ENCODE measurements at places on chromosomes 4 and X.

DNA sequence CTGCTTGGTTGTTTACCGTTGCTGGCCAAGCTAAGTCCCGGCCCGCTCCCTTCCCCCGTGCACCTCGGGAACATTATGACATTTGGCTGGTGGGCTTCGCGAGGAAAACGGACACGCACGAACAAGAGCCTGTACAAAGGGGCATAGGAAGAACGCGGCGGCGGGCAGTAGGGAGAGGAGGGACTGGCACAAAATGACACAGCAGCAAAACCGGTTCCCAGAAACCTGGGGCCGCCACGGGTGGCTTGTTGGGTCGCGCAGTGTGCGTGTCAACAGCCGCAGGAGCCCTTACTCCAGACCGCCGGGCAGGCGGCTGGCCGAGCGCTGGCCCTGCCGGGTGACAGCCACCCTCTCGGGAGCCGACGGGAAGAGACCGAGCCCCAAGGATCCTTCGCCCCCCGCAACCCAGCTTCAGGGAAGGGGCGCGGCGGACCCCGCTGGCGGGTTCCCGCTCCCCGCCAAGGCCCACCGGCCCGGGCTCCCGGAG is 1.6 kb upstream of the LIN54 start:
- DNase-seq, result peak; percentile 2

DNA sequence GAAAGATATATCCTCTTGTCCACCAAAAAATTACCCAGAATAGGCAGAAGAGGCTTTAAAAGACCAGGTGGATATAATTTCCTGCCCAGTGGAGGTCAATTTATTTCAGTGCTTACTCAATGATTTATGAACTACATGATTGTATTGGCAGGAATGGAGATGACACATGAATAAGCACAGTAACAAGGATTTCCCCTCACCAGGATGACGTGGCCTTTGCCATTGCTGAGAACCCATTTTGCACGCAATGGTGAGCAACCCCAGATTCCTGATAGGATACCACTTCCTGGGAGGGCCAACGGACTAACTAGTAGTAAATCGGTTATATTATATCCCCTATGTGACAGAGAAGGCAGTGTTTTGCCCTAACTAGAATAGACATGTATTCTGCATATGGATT is 11.6 kb upstream of the TTC29 start:
- no peak for DNase-seq

DNA sequence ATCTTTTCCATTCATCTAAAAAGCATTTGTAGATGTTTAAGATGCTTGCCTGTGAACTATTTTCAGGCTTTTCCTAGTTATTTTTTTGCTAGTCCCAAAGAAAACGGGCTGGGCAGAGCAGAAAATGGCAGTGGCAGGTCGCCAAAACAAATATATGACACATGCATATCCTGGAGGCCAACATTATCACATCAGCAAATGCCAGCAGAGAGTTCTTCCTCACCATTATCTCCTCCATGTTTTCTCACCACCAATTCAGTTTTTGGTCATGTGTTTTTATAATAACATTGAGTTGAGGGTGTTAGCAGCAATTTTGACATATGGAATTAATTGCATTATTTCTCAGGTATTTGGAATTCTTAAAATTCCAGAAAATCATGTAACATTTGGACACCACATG is 97.9 kb upstream of the EOLA2 start:
- DNase-seq, result no peak

DNA sequence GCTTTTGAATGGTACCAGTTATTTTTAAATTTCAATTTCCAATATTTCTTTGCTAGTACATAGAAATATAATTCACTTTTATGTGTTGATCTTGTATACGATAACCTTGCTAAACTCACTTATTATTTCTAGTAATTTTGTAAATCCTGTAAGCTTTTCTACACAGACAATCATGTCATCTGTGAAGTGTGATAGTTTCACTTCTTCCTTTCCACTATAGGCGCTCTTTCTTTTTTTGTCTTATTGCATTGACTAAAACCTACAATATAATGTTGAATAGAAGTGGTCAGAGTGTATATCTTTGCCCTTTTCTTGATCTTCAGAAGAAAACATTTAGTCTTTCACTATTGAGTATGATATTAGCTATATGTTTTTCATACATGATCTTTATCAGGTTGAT is 76.6 kb downstream of the ZNF182 start:
- DNase-seq, result no peak

- no peak for DNase-seq
These were observed 58.7 kb downstream of the ZFYVE28 start for GRCh38 chr4:2359591-2360395.

DNA sequence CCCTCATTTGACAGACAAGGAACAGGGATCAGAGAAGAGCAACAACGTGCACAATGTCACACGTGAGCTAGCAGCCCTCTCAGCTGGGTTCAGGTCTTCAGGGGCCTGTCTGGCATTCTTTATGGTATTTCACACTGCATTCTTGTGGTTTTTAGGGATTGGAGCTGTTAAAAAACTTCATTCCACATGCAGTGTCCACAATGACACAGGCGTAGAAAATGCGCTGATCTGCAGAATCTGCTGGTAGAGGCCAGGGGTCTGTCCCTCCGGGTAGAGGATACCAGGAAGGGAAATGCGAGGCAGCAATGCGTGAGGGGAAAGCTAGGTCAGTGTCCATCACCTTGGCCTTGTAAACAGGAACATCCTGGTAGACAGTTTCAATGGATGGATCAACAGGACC is 36.6 kb downstream of the MAP7D3 start:
- no peak for DNase-seq

GRCh38 chrX:86016139-86016538 is 31.2 kb downstream of the CHM start:
- DNase-seq, result no peak

GRCh38 chr4:119099227-119099810 is 36.3 kb upstream of the MYOZ2 start:
- no peak for DNase-seq

- DNase-seq, result no peak
These were observed 16.5 kb downstream of the ADH6 start for GRCh38 chr4:99202536-99202935.

DNA sequence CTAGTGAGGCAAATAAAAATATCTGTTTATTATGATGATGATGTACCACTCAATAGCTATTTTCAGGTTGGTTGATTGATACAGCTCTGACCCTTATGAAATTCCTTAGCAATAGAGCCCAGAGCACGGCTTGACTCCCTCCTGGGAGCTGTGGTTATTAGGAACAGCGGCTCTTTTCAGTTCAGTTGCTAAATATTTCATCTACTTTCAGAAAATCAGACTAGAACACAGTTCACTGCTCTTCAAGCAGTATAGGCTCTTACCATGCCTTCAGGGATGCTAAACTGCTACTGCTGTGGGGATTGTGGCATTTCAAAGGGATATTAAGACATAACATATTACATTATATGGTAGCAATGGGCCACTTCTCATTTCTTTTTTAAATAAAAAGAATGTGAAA is 218.8 kb downstream of the SNCA start:
- DNase-seq, result no peak

GRCh38 chr4:88621763-88622327 is 29.6 kb downstream of the HERC3 start:
- no peak for DNase-seq

DNA sequence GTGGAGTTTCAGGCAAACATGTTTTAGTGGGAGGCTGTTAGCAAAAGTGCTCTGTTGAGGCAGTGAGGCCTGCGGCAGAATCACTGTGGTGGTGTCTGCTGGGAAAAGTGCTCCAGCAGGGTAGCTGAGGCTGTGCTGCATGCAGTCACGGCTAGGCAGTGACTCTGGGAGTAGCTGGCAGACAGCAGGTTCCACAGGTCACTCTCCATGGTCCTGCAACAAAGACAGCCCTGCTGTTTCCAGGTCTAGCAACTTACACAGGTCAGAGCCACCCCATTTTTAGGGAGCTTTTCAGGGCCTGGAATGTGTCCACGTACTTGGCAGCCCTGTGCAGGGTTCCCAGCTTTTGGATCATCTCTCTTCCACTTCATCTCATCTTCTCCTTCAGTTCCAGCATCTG is 184.3 kb downstream of the NAA11 start:
- DNase-seq, result no peak

- DNase-seq, result no peak
These were observed 7.8 kb upstream of the HERC3 start for GRCh38 chr4:88584471-88584900.

DNA sequence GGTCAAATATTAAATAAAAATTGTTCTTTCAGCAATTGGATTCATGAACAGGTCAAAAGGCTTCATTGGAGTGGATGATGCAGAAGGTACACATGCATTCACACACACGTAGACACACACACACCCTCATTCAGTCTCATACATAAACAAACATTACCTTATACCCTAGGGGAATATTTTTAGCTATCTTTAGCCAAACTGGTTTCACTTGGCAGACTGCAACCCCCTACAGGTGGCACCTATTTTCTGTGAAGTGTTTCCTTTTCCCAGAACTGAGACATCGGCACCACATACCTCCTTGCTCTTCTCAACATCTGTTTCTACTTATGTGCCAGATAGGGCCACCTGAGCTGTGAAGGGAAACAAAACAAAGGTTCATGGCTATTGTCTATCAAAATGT is 18.5 kb upstream of the KDR start:
- DNase-seq, result no peak

Measured in activated CD8-positive, alpha-beta memory T cell treated with anti-CD3 and anti-CD28 coated beads for 1 hour (primary cell).